ENCODE measurements at places on chromosomes 11 and 22.

DNA sequence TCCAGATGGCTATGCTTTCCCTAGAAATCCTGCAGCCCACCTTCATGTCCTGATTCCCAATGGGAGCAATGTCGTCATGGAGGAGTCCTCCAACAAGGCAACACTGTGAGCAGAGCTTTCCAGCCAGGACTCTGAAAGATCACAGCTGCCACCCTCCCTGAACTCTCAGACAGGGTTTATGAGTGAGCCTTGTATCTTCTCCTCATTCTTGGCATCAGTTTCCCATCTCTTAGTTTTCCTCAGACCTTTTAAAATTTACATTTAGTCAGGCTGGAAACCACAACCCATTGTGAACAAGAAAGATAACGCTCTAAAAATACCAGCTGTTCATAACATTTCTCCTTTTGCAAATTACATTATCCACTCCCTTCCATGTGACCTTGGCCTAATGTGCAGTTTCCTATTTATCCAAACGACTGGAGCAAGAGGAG, 15.6 kb upstream of the LYVE1 start:
- DNase-seq, result no peak

DNA sequence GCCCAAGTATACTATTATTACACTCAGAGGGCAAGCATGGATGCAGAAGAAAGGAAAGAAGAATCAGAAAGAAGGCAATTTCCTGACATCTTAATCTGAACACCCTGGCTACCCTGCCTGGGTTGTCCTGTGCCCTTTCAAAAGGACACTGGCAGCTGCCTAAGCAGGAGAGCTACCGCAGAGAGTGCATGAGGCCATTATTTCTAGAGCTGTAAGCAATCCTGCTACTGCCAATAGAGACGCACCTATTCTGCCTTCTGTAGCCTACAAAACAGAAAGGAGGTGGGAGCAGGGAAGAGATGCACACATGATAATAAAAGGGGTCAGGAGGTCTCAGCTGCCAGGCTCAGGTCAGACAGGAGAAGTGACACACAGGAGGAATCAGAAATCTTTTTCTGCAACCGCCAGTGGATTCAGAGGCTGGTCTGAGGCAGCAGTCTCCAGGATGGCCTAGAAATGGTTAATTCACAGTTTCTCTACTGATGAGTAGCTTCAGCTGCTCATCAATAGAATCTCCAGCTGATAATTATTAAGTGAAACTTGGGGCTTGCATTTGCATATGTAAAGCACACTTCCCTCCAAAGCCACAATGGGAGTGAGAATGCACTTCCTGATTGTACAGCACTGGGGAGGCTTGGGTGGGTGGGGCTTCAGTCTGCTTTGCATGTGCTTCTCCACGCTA, 253.9 kb downstream of the LARGE1 start:
- no peak for DNase-seq

GRCh38 chr11:96065379-96065778, 141.5 kb upstream of the MTMR2 start:
- DNase-seq, result no peak

DNA sequence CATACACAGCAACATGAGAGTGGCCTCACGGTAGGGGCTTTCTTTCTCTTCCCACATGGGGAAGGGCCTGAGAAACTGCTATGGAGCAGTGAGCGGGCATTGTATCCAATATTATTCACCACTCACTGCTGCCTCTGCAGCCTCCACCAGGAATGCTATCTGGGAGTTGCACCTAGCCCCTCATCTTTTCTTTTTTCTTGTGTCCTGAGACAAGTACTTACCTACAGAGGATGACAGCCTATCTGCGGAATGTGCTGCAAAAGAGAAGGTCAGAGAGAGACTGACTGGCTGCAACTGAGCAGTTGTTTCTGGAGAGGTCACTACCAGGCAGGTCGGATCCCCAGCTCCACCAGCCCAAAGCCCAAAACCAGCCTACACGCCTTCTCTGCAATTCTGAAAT, 52.1 kb upstream of the HTATIP2 start:
- no peak for DNase-seq

- no peak for DNase-seq
These were observed at the start of gene WNT7B for GRCh38 chr22:45977003-45977411. Gene WNT7B (minus strand): TSS chr22:45977162. CDS start chr22:45976754, 408 bp downstream.

- no peak for DNase-seq
These were observed 39.0 kb downstream of the WT1 start for GRCh38 chr11:32396331-32396730.

GRCh38 chr11:133136376-133136775, 395.9 kb downstream of the OPCML start:
- no peak for DNase-seq

GRCh38 chr11:43987384-43988039, 45.1 kb downstream of the C11orf96 start:
- no peak for DNase-seq

- no peak for DNase-seq
These were observed 286.7 kb upstream of the CCDC90B start for GRCh38 chr11:83572581-83573496.

- no peak for DNase-seq
These were observed 34.6 kb downstream of the RASD2 start for GRCh38 chr22:35575116-35575748.
